ENCODE measurements at places on chromosomes 12 and 14.

- DNase-seq, result no peak
Observed at GRCh38 chr14:38710881-38711280, 392.2 kb downstream of the SEC23A start.

- DNase-seq, result no peak
Observed at GRCh38 chr12:90062799-90063198, 354.2 kb upstream of the ATP2B1 start.

GRCh38 chr14:74562515-74563232 is 49.4 kb downstream of the LTBP2 start:
- no peak for DNase-seq

DNA sequence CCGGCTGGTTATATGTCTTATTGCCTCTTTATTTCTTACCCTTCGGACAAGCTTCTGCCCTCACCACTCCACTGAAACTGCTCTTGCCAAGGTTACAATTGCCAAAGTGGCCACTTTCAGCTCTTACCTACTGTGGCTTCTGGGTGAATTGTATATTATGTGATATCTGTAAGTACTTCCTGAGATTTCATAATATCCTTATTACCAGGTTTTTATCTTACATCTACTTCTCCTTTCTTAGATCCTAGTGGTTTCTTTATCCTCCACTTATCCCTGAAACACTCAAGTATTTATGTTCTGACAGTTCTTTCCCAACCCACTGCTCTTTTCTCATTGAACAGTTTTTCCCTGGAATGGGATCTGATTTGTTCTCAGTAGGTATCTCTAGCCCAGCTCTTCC is 10.5 kb downstream of the CELA1 start:
- DNase-seq, result no peak

GRCh38 chr12:53051058-53051880 is 1.4 kb downstream of the TNS2 start:
- DNase-seq, result no peak

DNA sequence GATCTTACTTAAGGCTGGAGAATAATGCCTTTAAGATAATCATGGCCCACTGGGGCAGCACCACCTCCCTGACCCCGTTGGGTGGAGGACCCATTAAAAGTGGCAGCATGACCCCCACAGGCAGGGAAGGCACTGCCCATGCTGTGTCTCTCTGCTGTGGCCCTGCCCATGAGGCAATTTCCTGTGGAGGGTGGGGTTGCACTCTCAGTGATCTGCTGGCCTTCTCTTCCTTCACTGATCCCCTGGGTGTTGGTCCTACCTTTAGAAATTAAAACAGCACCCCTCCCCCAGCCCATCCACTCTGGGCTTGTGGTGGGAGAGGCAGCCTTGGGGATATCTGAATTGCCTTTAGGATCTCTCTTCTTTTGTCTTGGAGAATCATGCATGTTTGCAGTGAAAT is 17.3 kb downstream of the KLRK1 start:
- no peak for DNase-seq

DNA sequence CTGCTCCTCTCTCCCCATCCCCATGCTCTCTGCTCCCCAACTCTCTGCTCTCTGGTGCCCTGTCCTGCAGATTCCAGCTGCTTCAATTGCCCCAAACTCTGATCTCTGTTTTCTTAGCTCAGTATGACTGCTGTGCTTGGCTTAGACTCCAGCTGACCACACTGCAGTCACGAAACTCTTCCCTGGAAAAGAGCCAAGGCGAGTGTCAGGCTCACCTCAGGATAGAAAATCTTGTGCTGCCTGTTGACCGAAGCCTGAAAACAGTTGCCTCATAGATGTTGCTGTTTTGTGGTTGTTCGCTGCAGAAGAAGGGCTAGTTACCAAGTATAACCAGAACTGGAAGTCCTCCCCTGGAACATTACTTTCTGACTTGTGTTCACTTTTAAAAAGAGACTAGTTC is 6.7 kb upstream of the STON2 start:
- no peak for DNase-seq

DNA sequence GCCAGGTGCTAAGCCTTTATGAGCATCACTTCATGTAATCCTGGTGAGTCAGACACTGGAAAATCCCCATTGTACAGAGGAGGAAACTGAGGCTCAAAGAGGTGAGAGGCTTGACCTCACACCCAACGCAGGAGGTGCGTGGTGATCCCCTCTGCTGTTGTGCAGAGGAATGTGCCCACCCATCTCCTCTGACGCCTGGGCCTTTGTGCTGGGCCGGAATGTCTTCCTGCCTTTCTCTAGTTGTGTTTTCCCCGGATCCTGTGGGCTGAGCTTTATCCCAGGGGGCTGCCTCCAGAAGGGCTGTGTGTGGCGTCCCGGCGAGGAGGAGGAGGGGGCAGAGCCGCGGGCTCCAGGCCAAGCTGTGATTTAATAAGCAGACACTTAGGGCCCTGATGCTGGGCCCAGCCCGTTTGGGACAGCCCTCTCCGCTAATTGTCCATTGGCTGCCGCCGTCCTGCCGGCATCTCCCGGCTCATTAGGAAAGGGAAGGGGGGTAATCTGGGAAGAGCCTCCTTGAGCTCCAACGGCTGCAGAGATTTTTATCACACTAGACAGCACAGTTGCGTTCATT is 653.6 kb downstream of the MED13L start:
- no peak for DNase-seq

DNA sequence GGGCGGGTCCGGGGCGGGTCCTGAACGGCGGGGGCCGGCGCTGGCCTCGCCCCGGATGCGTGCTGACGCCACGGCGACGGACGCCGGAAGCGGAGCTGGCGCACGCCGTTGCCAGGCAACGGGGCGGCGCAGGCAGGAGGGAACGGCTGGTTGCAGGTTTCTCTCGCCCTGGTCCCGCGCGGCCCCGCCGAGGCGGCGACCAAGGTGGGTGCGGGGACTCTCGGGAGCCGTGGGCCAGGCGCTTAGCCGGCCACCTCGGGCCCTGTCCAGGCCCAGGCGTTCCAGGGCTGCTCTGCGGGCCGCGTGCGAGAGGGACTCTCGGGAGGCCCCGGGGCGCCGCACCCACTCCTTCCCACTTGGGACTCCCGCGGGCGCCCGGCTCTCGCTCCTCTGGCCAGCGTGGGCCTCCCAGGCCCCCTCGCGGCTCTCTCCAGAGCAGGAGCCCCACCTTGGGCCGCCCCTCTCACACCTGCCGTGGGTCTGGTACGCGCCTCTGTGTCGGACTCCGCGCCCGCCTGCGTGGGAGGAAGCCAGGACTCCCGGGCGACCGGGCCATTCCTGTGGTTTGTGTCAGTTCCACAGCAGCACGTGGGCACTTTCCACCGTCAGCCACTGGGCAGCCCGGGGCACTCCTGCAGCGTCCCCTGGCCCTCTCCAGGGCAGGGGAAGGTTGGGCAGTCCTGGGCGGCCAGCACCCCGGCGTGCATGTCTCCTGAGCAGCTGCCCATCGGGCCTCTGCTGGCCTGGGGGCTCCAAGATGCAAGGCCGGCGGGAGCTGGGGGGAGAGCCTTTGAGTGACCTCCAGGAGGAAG is at the start of gene CLBA1:
Gene CLBA1, plus strand, starts transcription at position 114 of the 812 bp plus-strand sequence. Its CDS starts 644 bp downstream, at position 758.
- peak; percentile 82 for DNase-seq

DNA sequence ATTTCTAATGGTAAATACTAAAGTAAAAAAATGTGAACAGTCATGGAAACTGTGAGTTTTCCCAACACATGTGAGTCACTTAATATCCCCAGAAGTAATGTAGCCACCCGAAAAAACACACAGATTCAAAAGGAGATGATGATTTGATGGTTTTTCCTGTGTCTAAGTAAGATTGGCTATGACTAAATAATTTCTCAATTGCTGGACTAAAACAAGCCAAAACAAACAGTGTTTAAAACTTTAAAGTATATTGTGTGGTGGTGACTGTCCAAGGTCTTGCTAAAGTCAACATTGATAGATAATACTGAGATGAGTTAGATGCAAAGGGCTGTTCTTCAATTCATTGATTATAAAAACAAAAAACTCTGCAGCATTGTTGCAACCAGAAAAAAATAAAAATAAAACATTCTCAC is 89.6 kb upstream of the SOX5 start:
- DNase-seq, result no peak

DNA sequence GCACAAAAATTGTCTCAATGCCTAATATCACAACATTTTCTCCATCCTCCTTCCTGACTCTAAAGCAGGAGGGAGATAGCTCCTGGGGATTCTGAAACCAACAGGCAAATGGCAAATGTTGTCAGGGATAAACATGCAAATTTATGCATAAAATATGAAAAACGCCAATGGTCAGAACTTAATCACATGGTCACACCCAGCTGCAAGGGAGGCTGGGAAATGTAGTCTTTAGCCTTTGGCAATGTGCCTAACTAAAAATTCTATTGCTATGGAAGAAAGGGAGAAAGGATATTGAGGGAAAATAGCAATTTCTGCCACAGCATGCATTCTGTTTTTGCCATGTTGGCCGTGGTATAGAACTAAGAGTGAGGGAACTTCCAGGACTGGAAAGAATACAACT is 11.7 kb upstream of the OASL start:
- DNase-seq, result no peak

DNA sequence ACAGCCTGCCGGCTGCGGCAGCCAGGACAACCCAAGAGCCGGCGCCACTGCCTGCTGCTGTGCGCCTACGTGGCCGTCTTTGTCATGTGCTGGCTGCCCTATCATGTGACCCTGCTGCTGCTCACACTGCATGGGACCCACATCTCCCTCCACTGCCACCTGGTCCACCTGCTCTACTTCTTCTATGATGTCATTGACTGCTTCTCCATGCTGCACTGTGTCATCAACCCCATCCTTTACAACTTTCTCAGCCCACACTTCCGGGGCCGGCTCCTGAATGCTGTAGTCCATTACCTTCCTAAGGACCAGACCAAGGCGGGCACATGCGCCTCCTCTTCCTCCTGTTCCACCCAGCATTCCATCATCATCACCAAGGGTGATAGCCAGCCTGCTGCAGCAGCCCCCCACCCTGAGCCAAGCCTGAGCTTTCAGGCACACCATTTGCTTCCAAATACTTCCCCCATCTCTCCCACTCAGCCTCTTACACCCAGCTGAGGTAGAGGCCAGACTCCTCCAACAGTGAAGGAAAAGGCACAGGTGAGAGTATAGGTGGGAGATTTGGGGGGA is 10.3 kb downstream of the ZBTB39 start:
- DNase-seq, result no peak

- no peak for DNase-seq
Observed at GRCh38 chr12:89411234-89411633, 58.9 kb upstream of the DUSP6 start.

GRCh38 chr12:2783936-2784600 is 10.7 kb upstream of the FKBP4 start:
- DNase-seq, result peak; percentile 26

DNA sequence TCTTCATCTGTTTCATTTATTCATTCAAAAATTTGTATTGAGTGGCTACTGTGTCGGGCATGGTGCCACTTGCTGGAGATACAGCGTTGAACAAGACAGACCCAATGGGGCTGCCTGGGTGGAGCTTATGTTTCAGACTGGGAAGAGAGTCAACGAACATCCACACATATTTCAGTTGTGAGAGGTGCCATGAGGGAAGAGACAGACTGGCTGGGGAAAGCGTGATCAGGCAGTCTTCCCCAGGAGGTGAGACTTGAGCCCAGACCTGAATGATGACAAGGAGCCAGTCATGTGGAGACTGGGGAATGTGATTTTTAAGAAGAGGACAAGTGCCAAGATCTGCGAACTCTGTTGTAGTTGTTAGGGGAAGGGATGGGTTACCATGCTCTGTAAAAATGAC is 12.2 kb downstream of the BICD1 start:
- no peak for DNase-seq

- DNase-seq, result no peak
Observed at GRCh38 chr14:100424504-100425428, 101.6 kb downstream of the SLC25A47 start.

- DNase-seq, result no peak
Observed at GRCh38 chr14:59274991-59275391, 86.5 kb downstream of the DAAM1 start.

DNA sequence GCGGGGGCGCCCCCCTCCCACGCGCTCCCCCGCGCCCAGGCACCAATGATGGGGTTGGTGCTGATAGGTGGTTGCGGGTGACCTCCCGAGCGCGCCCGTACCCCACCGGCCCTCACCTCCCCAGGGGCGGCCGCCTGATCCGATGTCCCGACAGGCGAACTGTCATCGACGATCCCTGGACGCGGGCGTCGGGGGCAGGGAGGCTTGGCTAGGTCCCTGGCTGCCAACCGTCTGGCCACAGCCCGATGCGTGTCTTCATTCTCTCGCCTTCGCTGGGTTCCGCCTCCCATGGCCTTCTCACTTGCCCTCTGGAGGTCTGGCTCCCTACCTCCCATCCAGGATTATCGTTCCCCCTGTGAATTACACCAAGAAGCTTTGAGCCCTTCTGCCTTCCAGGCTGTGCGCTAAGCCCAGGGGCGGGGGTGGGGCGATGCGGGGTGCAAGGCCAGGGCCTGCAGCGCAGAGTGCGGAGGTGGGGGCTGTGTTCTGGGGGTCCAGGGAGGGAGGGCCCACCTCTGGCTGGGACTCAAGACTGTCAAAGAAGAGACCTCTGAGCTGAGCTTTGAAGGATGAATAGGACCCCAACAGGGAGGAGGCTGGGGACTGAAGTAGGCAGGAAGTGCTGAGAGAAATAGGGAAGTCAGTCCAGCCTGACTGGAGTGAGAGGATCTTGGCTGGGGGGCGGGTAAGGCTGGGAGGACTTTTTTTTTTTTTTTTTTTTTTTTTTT is 7.7 kb upstream of the RACGAP1 start:
- DNase-seq, result no peak

GRCh38 chr14:100826391-100827100 is 628 bp downstream of the MEG3 start:
- no peak for DNase-seq

DNA sequence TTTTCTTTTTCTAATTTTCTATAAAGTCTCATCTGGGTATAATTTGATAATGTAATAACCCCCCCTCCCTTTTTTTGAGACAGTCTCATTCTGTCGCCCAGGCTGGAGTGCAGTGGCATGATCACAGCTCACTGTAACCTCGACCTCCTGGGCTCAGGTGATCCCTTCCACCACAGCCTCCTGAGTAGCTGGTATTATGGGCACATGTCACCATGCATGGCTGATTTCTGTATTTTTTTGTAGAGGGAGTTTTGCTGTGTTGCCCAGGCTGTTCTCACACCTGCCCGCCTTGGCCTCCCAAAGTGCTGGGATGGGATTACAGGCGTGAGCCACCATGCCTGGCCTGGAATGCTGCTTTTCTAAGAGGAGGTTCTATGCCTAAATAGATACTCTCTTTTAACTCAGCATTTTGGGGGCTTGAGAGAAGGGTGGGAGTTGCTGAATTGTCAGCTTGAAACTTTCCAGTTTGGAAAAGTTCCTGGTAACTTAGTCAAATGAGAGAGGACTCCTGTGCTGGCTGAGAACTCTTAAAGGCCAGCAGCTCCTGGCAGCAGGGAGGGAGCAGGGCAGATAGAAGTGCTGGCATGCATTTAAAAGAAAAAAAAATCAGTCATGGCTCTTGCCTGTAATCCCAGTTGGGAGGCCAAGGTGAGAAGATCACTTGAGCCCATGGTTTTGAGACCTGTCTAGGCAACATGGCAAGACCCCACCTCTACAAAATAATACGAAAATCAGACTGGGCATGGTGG is 13.0 kb downstream of the NUDT4 start:
- DNase-seq, result no peak

DNA sequence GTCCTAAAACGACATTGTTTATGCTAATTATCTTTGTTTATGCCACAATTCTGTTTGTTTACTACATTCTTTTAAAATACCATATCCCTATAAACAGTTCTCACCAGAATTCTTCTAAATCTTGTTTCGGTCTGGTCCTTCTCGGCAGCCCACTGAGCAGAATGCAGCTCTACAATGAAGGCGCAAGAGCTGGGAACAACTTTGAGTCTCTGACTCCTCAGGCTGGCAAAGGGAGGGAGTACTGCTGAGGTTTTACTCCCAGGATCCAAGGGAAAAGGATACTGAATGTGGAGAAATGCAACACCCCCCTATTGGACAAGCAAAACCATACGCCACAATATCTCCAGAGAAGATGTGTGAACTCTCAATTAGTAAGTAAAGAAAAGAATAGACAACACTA is 5.4 kb downstream of the SOX5 start:
- DNase-seq, result no peak
